ENCODE measurements at places on chromosomes 12 and 14.
A peak's percentile ranks its signal among the peaks of the same experiment; 100 is the strongest.

GRCh38 chr12:40999210-40999609 lies 188.9 kb upstream of the PDZRN4 start:
- no peak for DNase-seq

DNA sequence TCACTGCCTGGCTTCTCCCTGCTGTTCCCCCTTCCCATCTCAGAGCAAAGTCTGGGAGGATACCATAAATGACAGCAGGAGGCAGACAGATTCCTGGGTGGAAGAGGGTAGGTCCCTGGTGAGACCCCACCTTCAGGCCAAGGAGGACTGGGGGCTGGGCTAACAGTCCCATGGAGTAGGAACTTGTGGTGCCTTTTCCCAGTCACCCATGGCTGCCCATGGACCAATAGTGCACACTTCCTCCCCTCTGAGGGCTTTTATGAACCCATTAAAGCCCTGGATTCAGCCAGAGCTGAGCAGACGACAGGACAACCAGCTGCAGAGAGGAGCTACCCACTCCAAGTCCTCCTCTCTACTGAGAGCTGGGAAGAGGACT lies 36.6 kb upstream of the OR5AU1 start:
- DNase-seq, result no peak

DNA sequence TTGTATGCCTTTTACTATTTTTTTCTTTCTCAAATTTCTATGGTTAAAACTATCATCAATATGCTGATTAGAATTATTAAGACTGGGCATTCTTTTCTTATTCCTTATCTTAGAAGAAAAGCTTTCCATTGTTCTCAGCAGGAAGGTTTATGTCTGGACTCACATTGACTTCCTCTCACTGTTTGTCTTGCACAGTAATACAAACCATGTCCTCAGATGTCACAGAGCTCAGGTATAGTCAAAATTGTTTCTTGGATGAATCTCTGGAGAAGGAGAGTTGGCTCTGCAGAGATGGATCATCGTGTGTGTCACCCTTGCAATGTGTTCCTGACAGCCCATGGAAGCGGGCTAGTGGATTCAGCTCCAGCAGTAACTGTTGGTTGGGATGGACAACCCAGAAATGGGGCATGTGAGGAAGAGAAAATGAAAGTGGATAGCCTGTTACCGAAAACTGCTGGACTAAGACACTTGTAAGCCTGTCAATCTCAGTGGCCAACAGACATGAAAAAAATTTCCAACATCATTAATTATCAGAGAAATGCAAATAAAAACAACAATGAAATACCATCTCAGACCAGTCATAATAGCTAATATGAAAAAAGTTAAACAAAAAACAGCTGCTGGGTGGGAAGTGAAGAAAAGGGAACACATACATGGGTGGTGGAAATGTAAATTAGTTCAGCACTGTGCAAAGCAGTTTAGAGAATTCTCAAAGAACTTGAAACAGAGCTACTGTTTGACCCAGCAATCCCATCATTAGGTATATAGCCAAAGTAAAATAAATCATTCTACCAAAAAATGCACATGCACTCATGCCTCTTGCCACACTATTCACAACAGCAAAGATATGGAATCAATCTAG lies 967.8 kb downstream of the TMEM121 start:
- no peak for DNase-seq

DNA sequence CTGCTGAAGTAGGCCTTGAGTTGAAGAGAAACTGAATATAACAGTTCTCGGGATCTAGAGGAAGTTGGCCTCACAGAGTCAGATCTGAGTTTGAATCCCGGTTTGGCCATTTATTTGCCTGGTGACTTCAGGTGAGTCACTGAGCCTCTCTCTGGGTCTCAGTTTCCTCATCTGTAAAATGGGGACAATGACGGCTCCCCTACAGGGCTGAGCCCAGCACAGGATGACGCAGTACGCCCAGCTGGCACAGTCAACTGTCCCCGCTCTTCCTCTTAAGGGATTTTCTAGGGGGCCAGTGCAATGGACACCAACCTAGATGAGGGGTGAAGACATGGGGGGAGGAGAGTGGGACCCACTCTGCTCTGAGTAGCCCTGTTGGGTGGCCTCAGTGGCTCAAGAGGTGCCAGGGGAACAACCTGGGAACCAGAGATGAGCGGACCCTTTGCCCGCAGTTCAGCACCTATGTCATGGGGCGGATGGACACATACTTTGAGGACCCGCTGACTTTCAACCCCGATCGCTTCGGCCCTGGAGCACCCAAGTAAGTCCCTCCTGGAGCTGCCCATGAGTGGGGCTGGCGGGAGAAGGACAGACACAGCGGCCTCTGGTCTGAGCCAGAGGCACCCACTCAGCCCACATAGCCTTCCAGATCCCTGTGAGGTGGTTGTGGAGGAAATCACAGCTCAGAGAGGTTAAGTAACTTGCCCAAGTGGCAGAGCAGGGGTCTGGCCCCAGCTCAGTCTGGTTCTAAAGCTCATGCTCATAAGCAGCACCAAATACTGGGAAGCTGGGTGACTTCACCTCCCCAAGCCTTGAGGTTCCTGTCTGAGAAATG lies 41.1 kb downstream of the CYP46A1 start:
- DNase-seq, result no peak

DNA sequence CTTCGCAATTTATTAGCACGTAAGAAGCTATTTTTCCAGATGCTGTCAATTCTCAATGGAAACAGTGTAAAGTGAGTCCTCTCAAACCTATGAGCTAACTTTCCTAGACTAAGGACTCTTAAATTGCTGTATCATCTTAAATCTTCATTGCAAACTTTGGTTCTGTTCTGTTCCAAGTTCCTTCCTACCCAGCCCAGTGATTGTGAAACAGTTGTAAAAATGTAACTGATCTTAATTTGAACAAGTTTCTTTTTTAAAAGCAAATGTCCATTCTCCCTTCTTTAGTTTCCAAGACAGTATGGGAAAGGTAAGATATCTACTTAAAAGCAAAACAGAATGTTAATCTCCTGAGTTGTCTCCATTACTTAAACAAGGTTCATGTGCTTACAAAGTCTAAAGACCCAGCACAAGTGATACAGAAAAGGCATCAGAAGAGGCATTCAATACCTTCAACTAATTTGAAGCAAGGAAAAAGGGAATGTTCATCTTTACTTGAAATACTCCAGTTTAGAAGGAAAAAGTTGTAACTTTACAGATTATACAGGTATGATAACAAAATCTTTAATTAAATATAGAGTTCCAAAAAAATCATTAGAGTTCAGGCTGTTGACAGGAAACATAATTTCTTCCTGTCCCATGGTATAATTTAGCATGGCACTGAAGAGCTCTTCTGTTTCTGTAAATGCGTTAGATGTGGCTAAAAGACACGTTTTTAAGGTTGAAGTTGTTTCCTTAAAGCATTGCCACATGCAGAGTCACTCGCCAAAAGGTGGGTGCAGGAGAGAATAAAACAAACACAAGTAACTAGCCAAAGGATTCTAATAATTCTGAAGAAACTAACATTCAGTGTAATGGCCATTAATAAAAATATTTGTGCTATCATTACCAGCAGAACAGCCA lies 101.5 kb upstream of the USP15 start:
- DNase-seq, result no peak

DNA sequence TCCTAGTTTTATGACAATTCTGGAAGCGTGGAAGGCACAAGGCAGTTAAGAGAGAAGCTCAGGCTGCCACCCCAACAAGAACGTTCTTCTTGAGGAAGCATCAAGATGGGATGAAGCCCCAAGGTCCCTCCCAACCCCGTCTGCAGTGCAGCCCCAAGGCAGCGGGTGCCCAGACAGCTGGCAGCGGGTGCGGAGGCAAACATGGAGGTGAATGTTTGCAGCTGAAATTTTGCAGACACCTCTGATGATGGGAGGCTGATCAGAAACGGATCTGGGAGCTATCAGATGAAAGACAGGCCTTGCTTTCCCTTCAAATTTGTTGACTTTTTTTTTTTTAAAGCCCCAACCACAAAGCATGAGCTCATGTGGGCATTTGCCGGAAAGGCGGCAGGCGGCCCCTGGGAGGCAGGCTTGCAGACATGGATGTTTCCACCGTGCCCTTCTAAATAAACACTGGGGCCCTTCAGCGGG lies 230.7 kb upstream of the RTL1 start:
- no peak for DNase-seq

GRCh38 chr14:59320763-59321625 lies 132.5 kb downstream of the DAAM1 start:
- no peak for DNase-seq

GRCh38 chr14:70823281-70823680 lies 14.0 kb upstream of the MAP3K9 start:
- no peak for DNase-seq

DNA sequence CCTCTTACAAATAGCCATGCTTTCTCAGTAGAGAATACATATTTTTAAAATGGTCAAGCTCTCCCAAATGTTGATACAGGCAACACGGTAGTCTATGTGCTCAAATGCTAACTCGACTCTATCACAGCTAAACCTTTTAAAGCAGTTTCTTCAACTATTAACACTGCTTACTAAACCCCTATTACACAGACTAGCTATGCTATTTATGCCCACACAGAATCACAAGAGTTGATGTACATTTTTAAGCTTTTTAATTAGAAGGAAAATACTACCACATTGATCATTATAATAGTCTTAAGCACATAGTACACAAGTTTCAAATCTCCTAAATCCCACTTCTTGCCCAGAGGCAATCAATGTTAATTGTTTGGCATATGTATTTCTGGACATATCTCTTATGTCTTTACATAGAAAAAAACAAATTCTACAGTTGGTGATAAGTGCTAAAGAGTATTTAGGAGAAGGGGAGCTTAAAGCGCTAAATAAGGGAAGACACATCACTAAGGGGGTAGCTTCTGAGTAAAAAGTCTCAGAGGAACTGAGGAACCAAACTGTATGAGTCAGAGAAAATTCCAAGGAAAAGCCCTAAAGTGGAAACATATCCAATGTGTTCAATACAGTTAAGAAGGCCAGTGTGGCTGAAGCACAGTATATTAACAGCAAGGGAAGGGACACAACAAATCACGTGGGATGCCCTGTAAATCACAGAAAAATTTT lies 13.7 kb downstream of the HNRNPC start:
- DNase-seq, result no peak

GRCh38 chr12:8890313-8891085 lies 23.8 kb upstream of the PHC1 start:
- peak; percentile 57 for DNase-seq

GRCh38 chr12:99261256-99261655 lies 386.3 kb upstream of the GARIN6 start:
- no peak for DNase-seq

GRCh38 chr14:104977008-104977680 lies 1.0 kb downstream of the AHNAK2 start:
- no peak for DNase-seq

DNA sequence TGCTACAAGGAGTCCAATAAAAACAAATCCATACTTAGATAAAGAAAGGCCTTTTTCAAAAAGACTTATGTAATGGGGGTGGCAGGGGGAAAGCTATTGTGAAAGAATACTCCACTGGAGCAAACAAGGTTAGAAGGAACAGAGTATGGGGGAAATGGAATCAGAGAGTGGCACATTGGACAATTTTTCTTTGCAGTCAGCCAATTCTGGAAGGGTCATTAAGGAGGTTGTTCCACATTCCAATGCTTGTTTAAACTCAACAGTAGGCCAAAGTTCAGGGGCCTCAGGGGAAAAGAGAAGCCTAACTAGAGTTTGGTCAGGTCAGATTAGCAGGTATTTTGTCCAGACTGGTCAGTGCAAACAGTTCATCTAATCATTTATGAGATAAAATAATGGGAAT lies 105.2 kb upstream of the RESF1 start:
- no peak for DNase-seq

- no peak for DNase-seq
Observed at GRCh38 chr12:115223991-115224390, 540.0 kb upstream of the TBX3 start.

All from Caki2 (cell line).